ENCODE measurements at places on chromosomes 6 and 20. TPM values are rescaled to one million over a fixed set of nuclear protein-coding genes. Genes with fewer than 3 reads are reported as not detected.

FOXS1 gene
- total RNA-seq, result 1.6 TPM

PXDC1 gene
- 48.4 TPM for total RNA-seq

FGD2 gene
- 20.5 TPM for total RNA-seq

VGLL2 gene
- total RNA-seq, result not detected

TBX18 gene
- 1.4 TPM for total RNA-seq

FKBP1C gene
- total RNA-seq, result 1.1 TPM

NRN1 gene
- total RNA-seq, result 6.4 TPM

SLC17A2 gene
- total RNA-seq, result not detected

ME1 gene
- total RNA-seq, result 30.2 TPM

MRAP2 gene
- total RNA-seq, result 1.9 TPM

OR2J2 gene
- total RNA-seq, result not detected

C6orf163 gene
- 2.6 TPM for total RNA-seq

TREML1 gene
- total RNA-seq, result 1.1 TPM

LY86 gene
- 7.0 TPM for total RNA-seq

WFDC10B gene
- total RNA-seq, result 0.49 TPM

BCLAF1 gene
- total RNA-seq, result 109 TPM

LPA gene
- 1.3 TPM for total RNA-seq

MYLIP gene
- total RNA-seq, result 53.2 TPM

ZNF391 gene
- total RNA-seq, result 1.9 TPM

HTR1B gene
- total RNA-seq, result 0.58 TPM

SLC17A9 gene
- total RNA-seq, result 19.8 TPM

BCL2L1 gene
- total RNA-seq, result 191 TPM

SLC22A7 gene
- total RNA-seq, result 0.37 TPM

BMP6 gene
- total RNA-seq, result 7.3 TPM

RBM24 gene
- 4.2 TPM for total RNA-seq

Measured in mucosa of gallbladder (tissue), 1 donor.